ENCODE measurements at places on chromosomes 2 and 18.
A peak's percentile ranks its signal among the peaks of the same experiment; 100 is the strongest.

DNA sequence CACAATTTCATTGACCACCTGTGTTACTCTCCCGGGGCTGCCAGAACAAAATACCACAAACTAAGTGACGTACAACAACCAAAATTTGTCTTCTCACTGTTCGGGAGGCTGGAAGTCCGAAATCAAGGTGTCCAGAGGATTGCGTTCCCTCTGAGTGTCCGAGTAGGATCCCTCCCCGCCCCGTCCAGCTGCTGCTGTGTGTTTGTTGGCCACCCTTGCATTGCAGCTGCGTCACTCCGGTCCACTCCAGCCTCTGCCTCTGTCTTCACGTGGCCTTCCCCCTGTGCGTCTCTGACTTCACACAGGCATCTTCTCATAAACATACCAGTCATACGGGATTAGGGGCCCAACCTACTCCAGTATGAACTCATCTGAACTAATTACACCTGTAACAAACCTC lies 251.8 kb upstream of the SMIM21 start:
- DNase-seq, result no peak

- peak; percentile 67 for DNase-seq
These were observed 59.6 kb downstream of the LONRF2 start for GRCh38 chr2:100262555-100263320.

- DNase-seq, result no peak
These were observed 184.2 kb upstream of the COL3A1 start for GRCh38 chr2:188789951-188790350.

- DNase-seq, result no peak
These were observed 694 bp downstream of the UNC50 start for GRCh38 chr2:98608962-98609604.

GRCh38 chr2:85950743-85951142 lies 62.0 kb upstream of the ST3GAL5 start:
- no peak for DNase-seq

DNA sequence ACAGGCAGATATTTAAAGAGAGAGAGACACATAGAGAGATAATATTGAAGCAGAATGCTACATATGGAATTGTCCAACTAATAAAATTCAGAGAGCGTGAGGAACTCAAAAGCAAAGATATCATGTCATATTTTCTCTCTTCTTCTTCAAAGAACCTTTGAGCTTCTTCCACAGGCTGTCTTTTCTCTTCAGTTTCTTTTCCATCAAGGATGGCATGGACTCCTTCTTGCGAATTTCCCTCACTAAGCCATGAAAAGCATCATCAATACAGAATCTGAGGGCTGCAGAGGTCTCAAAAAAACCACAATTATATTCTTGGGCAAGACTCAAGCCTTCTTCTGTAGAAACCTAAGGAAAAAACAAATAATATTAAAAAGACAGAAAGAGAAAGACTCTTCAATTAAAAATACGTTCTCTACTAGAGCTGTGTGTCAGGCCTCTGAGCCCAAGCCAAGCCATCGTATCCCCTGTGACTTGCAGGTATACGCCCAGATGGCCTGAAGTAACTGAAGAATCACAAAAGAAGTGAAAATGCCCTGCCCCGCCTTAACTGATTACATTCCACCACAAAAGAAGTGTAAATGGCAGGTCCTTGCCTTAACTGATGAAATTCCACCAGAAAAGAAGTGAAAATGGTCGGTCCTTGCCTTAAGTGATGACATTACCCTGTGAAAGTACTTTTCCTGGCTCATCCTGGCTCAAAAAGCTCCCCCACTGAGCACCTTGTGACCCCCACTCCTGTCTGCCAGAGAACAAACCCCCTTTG lies 371.9 kb downstream of the RIT2 start:
- no peak for DNase-seq

DNA sequence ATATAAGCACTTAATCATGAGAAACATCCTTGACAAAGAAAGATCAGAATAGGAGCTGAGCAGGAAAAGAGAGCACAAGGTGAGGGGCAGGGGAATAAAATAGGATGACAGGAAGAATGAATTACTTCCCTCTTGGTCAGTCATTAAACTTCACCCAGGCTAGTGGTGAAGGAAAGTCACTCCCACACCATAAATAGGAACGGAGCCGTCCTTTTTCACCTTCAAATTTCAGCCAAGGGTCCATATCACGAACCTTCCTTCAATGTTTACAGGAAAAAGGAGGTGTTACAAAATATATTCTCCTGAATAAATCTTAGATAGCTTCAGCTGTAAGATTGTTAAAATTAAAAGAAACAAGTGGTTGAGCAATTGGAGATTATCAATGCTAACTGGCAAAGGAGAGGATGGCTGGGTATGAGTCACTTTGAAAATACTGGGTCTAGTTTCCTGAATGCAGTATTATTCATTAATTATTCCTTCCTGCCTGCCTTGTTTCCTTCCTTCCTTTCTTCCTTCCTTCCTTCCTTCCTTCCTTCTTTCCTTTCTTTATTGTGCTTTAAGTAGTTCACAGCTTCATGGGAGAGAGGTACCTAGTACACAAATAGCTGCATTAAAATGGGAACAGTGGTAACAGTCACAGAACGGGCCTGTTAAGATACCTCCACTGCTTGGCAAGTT lies 292.3 kb upstream of the ID2 start:
- no peak for DNase-seq

DNA sequence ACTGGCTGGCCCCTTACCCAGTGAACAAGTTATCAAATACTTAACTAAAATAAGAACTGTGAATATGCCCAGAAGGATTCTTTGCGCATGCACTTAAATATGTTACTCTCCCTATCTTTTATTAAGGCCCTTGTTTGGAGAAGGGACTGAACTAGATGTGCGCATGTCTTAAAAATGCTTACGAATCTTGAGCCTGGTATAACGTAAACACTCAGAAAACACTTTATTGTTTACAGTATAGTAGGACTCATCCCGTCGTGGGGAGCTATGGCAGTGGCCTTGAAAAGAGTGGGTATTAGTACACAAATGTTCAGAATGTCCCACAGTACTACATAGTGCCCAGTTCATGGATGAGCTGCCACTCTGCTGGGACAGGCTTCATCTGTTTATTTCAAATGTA lies 75.9 kb upstream of the MAP4K3 start:
- no peak for DNase-seq

GRCh38 chr2:180255981-180256380 lies 248.9 kb upstream of the CWC22 start:
- no peak for DNase-seq

GRCh38 chr2:42974169-42974720 lies 181.9 kb upstream of the HAAO start:
- DNase-seq, result no peak

GRCh38 chr2:169119123-169119760 lies 49.9 kb downstream of the DHRS9 start:
- no peak for DNase-seq

DNA sequence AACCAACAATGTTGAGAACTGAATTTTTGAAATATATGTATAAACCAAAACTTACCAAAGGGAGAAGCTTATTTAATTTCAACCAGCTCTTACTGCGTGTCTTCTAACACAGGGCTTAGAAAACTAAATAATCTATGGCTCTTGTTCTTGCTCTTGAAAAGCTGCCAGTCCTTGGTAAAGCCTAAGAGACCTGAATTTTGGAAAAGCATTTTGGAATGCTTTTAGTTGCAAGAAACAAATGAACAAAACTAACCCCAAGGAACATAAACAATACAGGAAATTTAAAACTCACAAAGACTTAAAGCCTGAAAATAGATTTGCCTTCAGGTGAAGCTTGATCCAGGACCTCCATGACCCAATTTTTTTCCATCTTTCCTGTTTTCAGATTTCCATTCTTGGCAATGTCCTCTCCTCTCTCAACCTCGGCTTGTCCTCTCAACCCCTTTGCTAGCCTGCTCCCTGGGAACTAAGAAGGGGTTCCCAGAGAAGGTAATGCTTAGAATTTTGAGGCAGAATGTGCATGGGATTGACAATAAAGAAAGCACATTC lies 169.8 kb upstream of the NCK2 start:
- DNase-seq, result no peak

DNA sequence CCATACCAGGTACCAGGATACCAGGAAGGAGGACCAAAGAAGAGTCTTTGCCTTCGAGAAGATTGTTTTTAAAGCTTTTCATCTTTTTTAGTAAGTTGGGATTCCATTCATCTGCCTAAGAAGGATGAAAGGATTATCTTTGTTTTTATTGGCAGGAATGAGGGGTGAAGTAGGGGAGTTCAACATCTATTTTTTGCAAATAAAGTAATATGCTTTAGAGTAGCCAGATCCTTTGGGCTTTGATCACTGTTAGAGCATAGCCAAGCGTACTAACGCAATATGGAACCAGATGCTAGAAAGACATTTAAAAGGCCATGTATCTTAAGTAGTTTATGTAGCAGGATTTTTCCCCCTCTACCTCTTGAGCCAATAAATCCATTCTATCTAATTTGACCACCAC lies 133.0 kb downstream of the PRPF40A start:
- DNase-seq, result no peak

DNA sequence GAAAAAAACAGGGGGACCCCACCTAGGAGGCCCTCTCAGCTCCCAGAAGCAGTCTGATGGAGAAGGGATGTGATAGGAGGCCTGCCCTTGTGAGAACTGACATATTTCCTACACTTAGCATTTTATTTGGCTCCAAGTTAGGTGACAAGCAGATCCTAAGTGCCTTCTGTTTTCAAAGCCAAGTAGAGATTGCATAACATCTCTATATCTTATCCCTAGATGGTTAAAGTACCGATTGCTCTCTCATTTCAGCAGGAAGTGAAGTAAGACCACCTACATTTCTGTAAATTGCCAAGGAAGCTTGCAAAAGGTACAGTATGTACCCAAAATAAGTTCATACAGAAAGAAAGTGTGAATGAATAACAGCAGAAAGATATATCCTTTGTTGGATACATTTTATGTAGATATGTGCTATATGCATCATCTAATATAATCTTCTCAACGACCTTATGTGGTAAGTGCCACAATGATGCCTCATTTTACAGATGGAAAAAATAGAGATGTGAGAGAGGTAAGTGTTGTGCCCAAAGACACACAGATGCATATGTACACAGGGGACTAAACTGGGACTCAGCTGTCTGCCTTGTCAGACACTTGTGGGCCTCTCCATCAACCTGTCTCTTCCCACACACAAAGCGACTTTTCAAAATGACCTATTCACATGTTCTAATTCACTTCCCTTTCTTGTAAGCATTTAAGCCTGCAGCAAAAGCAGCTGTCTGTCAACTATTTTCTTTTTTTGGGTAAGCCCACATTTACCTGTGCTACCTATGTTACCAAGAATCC lies 38.9 kb downstream of the DHRS9 start:
- DNase-seq, result no peak

All from activated CD4-positive, alpha-beta T cell treated with anti-CD3 and anti-CD28 coated beads, Interleukin-2, Interleukin-4, amounts not matched to agents 100 ng/mL and 50 ng/mL, durations not matched to agents 16 hours and 8 hours (primary cell).